Activated CD8-positive, alpha-beta memory T cell treated with anti-CD3 and anti-CD28 coated beads for 24 hours (primary cell): ENCODE measurements at places on chromosomes 7 and 10.

- no peak for DNase-seq
Observed at GRCh38 chr10:58066126-58066525, 201.6 kb downstream of the IPMK start.

- no peak for DNase-seq
Observed at GRCh38 chr7:115329006-115329405, 407.1 kb downstream of the MDFIC start.

DNA sequence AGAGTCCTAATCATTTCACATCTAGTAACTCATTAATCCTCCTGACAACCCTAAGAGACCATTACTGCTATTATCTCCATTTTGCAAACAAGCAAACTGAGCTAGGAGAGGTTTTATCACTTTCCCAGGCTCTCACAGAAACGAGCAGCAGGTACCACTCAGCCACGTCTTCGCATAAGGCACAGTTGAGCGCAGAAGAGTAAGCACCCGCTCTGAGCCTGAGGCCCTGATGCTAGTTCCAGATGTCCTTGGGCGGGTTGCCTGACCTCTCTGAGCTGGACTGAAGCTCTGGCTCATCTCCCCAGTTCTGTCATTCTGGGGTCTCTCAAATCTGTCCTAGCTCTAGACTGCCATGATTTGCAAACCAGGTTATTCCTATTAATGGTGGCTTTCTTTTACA is 72.6 kb upstream of the FRMD4A start:
- DNase-seq: no peak

DNA sequence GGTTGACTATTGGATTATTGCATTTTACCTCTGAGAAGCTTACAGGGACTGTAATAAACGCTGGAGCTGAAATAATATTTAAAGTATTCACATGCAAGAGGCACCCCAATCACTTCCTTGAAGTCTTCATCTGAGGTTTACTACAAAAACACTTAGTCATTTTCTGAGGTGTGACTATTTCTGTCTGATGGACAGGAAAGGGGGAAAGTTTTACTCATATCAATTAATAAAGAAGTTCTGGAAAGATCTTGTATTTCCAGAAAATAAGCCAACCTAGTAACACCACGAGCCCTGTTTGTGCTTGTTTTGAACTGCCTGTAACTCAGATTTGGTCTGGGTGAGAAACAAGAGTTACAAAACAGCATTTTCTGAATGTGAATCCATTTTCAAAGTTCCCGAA is 63.9 kb upstream of the PRKCQ start:
- DNase-seq: no peak

DNA sequence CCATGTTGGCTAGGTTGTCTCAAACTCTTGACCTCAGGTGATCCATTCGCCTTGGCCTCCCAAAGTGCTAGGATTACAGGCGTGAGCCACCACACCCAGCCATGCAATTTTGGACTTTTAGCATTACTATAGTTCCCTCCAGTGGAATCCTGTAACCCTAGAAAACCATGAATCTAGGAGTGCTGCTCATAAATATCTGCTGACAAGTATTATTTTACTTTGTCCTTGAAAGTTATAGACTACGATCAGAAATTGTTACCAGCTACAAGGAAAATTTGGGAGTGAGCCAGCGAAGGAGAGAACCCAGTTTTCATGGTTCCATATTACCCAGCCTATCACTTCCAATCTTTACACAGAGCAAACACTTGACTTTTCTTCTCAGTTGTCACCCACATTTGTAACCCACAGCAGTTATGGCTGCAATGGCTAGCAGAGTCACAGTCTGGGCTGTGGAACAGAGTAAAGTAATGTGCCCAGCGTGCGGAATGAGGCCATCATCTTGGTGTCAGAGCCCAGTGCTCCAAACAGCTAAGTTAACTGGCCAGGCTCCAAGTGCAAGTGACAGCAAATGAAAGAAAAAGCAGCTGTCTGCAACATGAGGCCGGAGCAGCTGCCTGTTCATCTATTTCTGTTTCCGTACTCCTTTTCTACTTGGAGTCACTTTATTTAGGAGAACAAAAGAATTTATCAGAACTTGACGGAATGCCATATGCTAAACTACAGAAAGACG is 29.9 kb downstream of the ZC3HC1 start:
- DNase-seq: no peak

- DNase-seq: no peak
Observed at GRCh38 chr7:82087099-82087498, 317.3 kb upstream of the HGF start.

GRCh38 chr7:92799446-92800211 is 36.7 kb downstream of the CDK6 start:
- DNase-seq: no peak

GRCh38 chr7:48109848-48110663 is 21.0 kb downstream of the UPP1 start:
- DNase-seq: peak; percentile 97

GRCh38 chr7:520503-521161 is 986 bp upstream of the PDGFA start:
- DNase-seq: no peak
